Amniotic stem cell (primary cell): ENCODE measurements at places on chromosomes 3 and 15.

DNA sequence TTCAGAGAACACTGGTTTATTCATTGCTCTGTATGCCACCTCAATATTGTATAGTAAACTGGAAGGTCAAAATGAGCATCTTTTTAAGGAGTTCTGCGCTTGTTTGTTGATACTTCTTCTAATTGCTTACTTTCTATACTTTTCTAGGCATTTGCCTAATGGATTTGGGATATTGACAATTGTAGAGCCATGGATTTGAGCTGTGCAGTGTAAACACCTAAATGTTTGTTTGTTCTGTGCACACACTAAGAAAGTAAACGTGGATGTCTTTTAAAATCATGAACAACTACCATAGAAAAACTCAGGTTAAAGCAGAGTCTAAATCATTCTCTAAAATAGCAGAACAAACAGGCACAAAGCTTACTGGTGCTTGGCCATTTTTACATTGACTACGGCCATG is 436.6 kb upstream of the GBE1 start:
- DNase-seq = no peak

DNA sequence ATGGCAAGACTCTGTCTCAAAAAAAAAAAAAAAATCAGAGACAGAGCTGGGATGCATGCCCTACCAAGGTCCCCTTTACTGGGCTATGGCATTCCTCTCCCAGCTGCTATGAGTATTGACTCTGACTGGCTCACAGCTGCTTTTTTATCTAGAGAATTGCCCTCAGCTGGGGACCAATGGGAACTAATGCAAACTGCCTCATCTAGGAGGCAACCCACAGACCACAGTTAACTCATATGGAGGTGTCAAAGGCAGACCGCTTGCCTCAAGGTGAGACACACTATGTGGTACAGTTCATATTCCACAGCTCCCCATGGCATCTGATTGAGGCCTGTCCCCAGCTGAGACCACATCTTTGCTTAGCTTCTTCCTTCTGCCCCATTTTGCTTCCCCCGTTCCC is 183.5 kb upstream of the EOMES start:
- no peak for DNase-seq

DNA sequence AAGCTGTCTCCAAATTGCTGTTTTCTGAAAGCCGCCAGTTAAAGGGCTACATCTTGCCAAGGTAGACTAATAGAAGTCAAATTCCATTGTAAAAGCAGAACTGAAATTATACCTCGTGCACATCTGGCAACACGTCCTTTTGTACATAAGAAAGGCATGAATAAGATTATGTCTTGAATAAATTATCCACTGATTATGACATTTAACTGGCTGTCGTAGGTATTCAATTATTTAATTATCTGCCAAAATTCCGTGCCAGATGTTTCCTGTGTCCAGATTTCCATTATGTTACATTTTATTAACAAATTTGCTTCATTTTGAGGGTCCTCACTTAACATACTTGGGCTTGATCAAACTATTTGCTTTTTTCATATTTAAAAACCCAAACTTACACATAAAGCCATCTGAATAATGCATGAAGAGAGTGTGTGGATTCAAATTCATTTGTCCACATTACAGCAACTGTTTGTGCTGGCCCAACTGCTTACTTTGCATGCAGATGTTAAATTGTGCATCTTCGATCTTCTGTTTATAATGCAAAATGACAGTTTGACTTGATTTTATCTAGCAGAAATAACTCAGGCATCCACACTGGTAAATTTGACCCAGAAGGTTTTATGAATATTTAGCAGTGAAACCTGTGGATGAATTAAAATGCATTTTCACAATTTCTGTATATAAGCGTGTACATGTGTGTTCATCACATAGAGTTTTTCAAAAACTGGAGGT is 701.5 kb downstream of the ZNF385D start:
- no peak for DNase-seq

DNA sequence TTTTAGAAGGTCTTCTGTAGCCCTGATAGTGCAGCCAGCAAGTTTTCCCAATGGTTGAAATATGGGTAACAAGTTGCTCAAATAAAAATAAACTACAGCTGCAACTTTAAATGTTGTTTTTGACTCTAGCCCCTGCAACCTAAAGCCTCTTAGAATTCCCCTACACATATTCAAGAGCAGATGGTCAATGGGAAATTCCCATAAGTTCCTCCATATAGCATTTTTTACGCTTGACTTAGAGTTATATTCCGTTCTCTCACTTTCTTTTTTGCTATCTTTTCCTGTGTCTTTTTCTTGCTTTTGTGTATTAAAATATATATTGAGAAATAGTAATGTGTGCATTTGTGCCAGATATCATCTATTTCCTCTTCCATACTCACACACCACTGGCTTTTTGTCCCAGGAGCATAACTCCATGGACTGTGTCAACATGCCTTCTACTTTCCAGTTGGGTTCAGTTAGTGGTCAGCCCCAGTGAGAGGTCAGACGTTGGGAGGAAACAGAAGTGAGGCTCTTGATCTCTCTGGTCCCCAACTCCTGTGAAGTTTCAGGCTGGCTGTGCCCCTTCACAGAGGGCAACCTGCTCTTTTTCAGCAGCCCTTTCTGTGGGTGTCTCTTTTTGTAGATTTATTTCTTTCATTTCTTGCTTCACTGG is 63.3 kb upstream of the TP63 start:
- DNase-seq = no peak

- DNase-seq = no peak
These were observed 2.1 kb downstream of the CD47 start for GRCh38 chr3:108088697-108089096.

DNA sequence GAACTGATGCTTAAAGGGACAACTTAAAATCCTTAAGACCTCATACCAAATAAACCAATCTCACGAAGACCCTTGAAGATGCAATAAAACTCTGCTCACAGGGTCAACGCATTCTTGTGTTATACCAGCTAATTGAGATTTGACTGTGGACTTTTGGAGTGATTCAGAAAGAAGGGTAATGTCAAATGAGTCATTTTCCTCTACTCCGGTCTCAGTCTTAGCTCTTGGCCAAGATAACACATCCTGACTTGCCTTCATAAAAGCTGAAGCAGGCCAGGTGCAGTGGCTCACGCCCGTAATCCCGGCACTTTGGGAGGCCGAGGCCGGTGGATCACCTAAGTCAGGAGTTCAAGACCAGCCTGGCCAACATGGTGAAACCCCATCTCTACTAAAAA is 3.8 kb downstream of the PKM start:
- peak; percentile 56 for DNase-seq
